ENCODE measurements at places on chromosomes 2 and 18.

DNA sequence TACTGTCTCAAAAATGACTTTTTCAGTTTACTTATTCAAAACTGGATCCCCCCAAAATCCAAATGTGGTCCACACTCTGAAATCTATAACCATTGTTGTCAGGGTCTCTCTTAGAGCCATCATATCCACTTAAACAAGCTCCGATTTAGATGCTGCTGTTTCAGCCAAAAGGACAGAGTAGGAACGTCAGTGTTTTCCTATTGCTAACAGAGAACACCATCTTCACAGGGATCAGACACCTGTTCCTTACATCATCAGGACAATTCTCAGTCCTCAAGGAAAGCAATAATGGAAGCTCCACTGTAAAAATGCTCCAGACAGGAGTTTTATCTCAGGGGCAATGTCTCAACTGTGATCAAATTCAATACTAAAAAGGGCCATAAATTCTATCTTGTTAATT lies 155.4 kb downstream of the STK39 start:
- DNase-seq: no peak

DNA sequence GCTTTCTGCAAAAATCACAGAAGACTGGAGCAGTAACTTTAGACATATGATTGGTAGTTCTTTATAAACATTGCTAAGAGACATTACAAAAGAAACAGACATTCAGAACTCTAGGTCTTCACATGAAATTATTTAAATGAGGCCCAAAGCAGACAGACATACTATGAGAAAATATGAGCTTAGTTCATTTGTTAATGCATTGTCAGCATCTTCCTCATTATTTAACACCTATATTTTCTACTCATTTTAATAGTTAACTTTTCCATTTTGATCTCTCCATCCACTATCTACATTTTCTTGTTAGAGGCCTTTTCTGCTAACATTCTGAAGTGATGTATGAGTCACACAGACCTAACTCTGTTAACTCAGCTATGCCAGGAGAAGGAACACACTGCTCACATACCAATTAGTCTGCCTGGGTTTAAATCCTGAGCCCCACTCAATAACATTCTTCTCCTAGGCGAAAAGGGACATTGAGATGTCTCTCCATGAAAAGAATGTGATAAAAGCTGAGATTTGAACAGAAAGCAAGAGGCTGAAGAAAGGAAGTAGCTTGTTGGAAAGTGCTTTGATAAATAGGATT lies 400.3 kb upstream of the PKDCC start:
- no peak for DNase-seq

DNA sequence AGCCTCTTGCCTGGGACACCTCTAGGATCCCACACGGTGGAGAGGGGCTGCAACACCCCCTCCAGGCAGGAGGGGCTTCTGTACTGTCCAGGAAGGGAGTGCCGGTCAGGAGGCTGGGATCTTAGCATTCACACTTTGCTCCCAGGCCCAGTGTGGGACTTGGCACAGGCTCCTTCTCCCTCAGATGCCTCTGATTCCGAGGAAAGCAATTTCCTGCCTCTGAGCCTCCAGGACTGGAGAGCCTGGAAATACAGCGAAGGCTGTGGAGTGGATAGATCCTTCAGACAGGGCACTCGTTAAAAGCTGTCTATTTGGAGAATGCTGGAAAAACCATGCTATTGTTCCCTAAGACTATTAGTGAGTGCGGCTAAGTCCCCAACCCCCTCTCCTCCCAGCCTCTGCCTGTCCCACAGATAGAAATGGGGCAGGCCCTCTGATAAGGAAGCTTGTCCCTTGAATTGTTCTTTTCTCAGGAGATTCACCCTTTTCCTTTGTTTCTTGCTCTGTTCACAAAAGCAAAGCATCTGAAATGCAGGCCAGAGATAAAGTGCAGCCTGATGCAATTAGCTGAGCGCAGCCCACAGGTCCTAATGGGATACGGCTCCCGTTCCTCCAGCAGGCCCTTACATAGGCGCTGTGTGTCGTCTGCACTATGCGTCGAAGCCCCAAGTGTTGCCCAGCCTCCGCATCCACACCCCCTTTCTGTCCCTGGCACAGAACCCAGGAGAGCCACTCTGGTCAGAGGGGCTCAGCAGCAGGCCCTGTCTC lies 252.2 kb downstream of the KLHL29 start:
- DNase-seq: no peak

DNA sequence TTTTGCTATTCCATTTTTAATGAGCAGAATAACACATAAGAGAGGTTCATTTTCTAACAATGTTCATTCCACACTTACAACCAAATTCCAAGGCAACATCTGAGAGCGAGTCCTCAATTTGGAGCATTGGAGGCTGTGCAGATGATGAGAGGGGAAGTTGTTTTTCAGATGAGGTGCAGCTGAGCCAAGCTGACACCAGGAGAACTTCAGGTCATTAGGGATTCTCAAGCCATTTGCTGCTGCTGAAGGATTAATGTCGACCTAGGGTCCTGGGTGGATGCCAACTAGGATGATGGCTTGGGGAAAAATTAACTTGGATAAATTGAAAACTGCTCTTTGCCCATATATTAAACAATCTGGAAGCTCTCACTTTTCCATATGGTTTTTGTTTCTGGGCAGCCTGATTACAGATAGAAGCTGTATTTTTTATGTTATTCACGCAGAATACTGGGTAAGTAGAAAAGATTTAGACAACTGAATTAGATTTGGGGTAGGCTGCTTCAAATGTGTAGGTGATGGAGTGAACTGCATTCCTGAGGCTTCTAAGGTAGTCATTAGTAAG lies 206.4 kb upstream of the SLC39A10 start:
- DNase-seq: no peak

DNA sequence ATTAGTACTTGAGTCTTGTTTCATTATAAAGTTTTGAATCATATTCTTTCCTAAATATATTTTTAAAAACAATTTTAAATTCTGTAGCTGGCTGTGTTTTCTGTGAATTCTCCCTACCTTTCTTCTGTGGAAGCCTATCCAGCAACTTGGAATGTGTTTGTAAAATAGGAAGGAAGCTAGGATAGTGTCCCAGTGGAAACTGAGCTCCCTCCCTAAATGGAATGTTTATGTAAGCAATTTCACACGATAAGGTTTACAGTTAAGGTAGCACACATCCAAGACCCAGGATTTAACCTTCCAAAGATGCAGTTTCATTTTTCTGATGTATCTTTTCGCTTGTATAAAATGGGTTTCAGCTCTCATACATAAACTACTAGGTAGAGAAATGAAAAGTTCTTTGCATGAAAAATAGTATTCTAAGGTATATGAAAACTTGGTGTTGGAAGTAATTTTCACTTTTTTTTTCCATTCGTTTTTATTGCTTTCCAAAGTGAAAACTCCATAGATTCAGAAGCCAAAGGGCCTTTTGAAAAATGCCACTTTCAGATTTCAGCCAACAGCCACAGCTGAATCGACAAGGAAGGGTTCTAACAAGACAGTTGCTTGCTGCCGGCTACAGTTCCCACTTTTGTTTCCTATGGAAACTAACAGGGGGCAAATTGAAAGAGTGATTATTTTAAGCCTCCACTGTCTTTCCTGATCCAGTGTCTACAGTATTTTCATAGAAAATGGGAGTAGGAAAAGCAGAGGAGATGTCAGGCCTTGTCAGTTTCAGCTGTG lies 405.1 kb upstream of the POU3F3 start:
- DNase-seq: no peak

DNA sequence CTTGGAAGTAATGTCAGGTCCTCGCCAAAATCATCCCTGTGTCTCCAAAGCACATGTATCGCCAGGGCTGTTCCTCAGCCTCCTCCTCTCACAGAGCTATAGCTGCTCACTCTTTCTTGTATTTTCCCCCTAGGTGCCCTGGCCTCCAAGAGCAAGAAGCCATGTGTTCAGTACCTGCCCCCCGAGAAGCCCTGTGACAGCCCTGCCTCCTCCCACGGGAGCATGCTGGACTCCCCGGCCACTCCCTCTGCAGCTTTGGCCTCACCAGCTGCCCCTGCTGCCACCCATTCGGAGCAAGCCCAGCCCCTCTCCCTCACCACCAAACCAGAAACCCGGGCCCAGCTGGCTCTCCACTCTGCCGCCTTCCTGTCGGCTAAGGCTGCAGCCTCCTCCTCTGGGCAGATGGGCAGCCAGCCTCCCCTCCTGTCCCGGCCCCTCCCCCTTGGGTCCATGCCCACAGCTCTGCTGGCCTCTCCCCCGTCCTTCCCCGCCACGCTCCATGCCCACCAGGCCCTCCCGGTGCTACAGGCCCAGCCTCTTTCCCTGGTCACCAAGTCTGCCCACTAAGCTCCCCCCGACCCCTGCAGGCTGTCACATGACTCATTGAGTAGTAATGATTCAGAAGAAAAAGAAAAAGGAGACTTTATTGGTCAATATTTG lies 18.8 kb downstream of the TGOLN2 start:
- peak; percentile 20 for DNase-seq

GRCh38 chr2:218262237-218262600 lies 1.4 kb downstream of the GPBAR1 start:
- DNase-seq: no peak

GRCh38 chr2:85875350-85876050 lies 13.3 kb downstream of the ST3GAL5 start:
- DNase-seq: no peak

DNA sequence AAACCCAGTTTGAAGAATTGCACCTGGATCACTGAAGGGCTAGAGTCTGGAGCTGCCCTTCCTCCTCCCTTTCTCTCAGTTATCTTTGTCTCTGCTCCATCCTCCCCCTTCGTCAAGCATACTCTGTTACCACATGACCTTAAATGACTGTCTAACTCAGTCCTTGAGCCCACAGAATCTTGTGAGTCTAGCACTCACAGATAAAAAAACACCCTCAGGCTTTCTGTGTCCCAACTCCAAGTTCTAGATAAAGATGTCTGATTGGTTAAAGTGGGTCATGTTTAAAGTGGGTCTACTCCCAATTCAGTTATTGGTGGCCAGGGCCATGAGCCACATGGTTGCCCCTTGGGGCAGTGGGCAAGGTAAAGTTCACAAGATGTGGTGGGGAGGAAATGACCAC lies 53.5 kb upstream of the CYP1B1 start:
- DNase-seq: no peak

DNA sequence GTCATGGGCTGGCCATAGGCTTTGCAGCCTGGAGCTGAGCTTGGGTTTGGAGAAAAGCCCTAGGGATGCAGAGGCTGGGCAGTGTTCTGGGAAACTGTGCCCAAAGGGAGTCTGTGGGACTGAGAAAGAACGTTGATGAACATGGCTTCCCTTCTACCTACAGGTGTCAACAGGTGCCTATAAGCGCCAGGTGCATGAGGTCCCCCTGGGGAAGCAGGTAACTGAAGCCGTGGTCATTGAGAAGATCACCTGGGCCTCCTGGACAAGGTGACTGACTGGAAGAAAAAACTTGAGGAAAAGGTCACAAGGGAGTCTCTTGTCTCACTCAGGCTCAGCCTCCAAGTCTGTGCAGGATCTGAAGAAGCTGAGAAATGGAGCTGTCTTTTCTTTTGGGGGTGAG lies 83.4 kb downstream of the RTN4 start:
- no peak for DNase-seq

DNA sequence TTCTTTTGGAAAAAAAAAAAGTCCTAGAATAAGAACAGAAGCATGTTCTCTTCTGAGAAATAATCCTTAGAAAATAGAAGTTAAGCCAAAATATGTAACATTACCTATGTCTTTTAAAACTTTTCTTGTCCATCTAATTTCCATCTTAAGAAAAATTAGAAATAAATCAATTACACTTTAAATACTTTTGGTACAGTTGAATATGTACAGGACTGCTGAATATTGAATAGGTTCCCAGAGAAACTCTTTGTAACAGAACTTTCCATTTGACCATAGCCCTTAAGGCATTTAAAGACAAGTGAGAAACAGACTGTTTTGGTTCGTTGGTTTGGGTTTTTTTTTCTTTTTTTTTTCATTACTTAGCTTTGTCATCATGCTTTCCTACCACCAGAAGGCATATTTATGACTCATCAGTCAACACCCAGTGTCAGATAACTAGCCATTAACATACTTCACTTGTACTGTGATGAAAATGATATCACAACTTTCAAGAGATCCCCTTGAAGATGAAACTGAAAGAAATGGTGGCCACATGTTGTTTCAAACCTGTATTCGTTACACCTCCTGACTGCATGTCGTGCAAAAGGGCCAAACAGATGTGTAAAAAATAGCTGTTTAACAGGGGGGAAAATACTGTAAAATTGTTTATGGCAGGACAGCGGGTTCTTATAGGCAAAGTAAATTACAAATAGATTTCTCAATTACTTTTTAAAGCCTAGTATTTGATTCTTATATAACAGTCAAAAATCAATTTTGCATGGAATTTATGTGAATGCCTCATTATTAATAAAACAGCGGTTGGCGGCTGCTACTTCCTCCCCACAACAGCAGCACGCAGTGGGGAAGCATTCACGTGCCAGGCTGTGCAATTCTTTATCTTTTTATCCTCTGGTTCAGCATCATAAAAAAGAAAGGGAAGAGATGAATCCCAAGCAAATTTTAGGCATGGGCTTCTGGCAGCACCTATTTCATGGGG lies 280.7 kb upstream of the HNRNPA3 start:
- no peak for DNase-seq

GRCh38 chr2:61693744-61694143 lies 155.6 kb upstream of the XPO1 start:
- no peak for DNase-seq

DNA sequence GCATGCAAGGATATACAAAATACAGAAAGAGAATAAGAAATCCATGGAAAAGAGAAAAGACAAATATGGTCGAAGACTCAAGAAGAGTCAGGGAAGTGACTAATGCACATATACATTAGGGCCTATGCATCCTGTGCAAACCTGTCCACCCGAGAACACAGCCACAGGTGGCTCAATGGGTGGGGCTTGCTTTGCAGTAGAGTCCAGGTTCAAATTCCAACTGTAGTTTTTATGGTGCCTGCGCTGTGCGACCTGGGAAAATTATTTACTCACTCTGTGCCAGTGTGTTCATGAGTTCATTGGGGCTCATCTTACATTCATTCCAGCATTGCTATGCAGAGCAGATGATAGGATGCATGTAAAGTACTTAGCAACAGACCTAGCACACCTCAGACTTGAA lies 244.7 kb downstream of the CTNNA2 start:
- no peak for DNase-seq

DNA sequence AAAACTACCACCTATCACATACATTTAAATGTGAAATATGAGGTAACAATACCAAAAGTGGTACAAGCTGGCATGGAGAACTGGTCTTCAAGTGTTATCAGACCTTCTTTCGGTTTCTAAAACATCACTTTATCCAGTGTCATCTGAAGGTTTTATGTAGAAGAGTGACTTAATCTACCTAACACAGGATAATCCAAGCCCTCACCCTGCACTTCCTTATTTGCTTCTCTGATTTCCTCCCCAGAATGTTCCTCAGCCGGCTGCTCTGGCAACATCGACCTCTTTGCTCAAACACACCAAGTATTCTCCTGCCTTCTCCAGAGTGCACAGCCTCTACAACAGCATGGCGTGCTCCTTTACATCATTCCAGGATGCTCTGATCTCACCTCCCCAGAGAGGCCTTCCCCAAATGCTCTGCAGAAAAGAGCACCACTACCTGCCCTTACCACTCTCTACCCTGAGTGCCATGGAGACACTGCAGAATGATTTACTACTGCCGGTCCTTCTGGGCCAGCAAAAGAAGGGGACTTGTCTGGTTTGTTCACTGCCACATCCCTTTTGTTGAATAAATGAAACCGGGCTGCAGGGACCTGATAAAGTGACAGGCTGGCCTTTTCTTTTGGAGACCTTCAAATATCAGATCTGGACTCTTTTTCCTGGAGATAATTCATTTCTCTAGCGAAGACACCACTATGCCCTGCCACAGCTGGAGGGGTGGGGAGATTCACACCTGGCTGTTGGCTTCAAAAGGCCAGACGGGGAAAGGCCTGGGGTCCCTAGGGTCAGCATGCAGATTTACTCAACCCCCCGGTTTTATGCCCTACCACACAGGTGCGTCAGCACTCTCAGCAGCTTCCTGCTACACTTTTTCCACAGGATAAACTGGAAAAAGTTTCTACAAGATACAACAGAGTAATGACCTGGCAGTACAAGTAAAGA lies 42.0 kb downstream of the TTR start:
- no peak for DNase-seq

Measured in NCI-H2081 (cell line).